ENCODE measurements at places on chromosomes 4 and X.

DNA sequence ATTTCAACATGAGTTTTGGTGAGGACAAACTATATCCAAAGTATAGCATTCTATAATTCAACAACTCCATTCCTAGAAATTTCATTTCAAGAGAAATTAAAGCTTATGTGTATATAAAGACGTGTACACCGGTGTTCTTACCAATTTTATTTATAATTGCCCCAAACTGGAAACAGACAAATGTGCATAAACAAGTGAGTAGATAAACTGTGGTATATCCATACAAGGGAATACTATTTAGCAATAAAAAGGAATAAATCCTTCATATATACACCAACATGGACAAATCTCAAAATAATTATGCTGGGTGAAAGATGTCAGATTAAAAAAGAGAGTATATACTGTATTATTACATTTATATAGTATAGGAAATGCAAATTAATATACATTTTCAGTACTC is 19.9 kb downstream of the HNRNPH2 start:
- DNase-seq: no peak

- DNase-seq: no peak
These were observed 590 bp upstream of the NAF1 start for GRCh38 chr4:163167333-163167626.

DNA sequence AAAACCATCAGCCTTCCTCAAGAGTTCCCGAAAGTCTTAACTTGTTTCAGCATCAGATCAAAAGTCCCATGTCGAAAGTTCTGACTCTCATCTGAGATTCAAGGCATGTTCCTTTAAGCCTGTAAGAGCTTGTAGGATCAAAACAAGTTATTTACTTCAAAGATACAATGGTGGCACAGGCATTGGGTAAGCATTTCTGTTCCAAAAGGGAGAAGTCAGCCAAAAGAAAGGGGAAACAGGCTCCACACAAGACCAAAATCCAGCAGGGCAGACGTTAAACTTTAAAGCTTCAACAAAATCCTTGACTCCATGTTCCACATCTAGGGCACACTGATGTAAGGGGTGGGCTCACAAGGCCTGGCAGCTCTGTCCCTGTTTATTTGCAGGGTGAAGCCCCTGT is 91.7 kb downstream of the FHDC1 start:
- DNase-seq: no peak

DNA sequence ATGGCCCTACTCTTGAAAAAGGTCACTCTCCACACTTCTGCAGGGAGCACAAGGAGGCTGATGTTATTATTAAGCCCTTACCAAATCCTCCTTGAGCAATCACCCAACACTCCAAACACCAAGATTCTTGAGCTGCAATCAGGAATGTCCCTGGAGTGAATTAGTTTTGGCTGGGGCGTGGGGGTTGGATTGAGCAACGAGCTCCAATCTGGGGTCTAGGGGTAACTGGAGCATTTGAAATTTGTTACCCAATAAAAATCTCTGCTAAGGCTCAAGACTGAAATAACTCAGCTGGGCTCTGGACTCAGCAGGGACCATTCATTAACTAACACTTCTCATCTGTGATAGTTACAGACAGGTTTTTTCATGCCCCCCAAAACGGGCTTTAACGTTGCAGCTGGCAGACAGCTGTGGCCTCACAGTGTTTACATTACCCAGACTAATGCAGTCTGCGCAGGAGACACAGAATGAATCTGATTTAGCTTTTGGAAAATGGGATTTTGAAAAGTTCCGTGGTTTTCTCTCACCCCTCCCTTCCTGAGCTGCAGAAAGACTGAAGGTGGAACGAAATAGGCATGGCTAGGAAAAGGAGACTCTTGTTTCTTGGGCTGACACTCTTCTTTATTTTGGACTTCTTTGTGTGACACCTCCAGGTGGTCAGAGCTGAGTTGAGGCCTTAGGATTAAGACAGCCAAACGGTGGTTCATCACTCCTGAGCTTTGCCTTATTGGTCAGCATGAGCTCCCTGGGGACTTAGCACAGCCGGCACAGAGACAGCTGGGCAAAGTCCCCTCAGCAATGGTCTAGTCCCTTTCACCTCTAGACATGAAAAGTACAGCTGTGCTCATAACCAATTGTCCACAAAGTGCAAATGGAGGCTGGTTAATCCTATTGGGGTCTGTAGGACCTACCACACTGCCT is 26.6 kb downstream of the PLAC1 start:
- DNase-seq: no peak

DNA sequence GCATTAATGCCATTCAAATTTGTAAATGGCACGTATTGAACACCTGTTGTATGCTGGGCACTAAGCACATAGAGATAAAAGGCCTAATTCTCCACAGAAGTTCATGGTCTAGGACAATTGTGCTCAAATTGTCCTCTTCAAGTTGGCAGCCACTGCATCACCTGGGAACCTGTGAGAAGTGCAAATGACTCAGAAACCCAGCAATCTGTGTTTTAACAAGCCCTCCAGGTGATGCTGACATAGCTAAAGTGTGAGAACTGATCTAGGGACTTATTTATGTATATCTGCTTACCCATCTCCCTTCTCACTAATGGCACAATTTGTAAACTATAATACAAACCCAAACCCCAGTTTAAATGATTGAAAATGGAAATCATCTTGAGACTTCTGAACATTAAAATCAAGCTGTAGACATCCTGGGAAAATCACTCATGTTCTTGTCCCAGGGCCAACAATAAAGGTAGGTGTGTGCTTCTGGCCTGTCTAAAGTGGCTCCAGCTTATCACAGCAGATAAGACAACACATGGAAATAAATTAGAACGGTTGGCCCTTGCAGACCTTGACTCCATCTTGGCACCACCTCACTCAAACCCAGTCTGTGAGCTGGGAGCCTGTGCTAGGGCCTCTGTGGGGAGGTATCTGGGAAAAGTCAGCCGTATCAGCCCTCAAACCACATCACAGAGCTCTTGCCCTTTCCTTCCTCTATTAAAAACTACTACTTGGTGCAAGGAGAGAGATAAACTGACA is 46.8 kb downstream of the UCHL1 start:
- DNase-seq: no peak

GRCh38 chr4:77360451-77360850 is 203.4 kb downstream of the CCNG2 start:
- DNase-seq: no peak

GRCh38 chr4:129335276-129335675 is 239.3 kb downstream of the C4orf33 start:
- no peak for DNase-seq

- no peak for DNase-seq
These were observed 581 bp downstream of the DNAJB14 start for GRCh38 chr4:99945718-99946355.

- DNase-seq: no peak
These were observed 8.9 kb upstream of the DCLK2 start for GRCh38 chr4:150069353-150069752.

GRCh38 chr4:143402776-143403552 is 66.3 kb downstream of the GAB1 start:
- no peak for DNase-seq

DNA sequence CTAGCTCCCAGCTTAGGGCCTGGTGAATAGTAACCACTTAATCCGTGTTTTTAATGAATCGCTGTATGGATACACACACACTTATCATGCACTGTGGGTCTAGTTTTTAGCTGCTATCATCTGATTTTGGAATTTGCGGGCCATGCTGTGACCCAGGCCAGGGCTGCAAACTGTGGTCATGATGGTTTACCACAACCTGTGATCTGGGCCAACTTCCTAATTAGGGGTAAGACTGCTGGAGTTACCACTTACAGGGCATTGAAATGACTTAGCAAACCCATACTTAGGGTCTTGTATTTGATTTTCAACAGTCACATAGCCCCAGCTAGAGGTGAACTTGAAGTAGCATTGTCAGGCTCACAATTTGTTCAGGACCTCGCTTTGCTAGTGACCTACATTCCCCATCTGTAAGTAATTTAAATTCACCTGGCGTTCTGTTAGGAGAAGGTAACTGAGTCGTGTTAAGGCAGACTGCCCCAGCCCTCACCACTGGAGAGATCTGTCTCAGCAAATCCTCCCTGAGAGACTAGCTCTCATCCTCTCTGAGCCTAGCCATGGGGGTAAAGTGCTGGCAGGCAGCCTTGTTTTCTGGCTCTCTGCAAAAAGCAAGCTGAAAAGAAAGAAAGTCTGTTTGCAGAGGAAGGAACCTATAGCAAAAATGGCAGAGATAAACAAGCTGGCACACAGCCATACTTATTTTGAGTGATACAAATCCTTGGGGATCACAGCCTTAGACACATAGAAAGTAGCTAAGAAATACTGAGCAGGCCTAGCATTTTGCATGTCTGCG is 33.8 kb upstream of the EGFL6 start:
- no peak for DNase-seq

- no peak for DNase-seq
These were observed 43.1 kb downstream of the ZGRF1 start for GRCh38 chr4:112593438-112594133.

DNA sequence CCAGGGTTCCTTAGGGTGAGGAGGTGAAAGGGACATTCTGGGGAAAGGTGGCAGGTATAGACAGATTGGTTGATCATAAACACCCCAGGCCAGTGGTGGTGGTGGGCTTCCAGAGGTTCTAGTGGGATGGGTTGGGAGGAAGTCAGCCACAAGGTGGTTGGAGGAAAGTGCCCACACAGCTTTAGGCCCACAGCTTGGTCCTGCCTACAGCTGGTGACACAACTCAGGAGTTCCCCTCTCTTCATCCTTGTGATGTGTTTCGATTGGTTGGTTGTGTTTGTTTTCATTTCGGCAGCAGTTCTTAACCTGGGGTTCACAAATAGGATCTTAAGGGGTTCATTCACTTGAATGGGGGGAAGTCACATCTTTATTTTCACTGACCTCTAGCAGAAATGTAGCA is 157.0 kb downstream of the TMEM164 start:
- DNase-seq: no peak

DNA sequence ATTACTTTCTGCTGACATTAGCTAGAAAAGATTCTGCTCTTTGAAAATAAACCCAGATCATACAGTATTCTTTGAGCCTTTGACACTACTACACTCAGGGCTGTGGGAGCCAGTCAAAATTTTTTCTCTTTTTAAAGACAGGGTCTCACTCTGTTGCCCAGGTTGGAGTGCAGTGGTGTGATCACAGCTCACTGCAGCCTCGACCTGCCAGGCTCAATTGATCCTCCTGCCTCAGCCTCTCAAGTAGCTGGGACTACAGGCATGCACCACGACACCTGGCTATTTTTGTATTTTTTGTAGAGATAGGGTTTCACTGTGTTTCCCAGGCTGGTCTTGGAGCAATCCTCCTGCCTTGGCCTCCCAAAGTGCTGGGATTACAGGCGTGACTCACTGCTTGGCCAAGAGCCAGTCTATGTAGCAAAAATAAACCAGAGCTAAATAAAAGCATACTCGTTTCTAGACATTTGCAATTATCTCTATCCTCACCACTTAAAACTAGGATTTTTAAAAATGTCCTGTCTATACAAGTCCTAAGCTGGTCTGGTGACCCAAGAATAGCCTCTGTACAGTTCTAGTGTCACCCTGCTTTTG is 43.2 kb downstream of the AKAP4 start:
- DNase-seq: no peak
